ENCODE measurements at places on chromosomes 12 and 14.
A peak's percentile ranks its signal among the peaks of the same experiment; 100 is the strongest.

DNA sequence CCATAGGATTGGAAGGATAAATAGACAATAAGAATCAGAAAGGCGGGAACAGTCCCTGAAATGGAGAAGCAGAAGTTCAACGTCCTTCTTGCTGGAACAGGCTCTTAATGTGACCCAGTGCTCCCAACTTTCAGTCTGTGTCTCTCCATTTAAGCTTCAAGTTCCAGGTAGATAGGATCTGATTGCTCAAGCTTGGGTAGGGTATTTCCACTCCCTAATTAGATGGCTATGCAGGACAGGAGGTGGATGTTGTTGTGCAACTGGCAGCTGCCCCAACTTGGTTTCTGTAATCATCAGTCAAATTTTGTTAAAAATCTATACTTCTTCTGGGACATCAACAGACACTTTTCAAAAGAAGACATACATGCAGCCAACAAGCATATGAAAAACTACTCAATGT lies 266.2 kb downstream of the C12orf75 start:
- no peak for DNase-seq

- no peak for DNase-seq
Observed at GRCh38 chr12:81261508-81262207, 183.8 kb downstream of the ACSS3 start.

- no peak for DNase-seq
Observed at GRCh38 chr14:99758121-99758821, 34.9 kb upstream of the EML1 start.

GRCh38 chr12:1647285-1647669 lies 18.2 kb downstream of the WNT5B start:
- no peak for DNase-seq

DNA sequence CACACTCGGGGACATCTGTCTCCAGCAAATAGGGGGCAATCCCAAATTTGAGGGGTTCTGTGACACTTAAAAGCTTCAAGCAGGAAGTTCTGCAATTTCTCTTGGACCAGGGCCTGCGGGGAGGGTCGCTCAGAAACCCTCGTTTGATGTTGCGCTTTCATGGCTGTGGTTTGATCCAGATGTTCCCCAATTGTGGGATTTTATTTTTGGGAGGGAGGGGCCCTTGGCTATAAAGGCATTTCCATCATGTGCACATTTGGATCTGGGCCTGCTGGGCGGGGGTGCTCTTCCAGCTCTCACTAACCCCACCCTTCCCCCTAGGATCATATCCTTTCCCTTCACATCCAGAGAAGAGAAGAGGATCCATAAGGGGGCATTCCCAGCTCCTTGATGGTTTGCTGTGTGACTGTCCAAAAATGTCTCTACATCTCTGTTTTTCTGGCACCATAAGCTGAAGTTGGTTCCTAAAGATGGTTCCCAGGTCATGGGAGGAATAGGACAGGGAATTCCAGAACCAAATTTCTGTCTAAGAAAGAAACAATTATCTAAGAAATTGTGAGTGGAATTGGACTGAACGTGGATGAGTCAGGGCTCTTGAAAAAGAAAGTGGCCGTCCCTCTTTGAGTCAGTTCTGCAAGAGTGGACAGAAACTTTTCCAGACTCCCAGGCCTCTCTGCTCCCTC lies 47.2 kb downstream of the SMUG1 start:
- no peak for DNase-seq

GRCh38 chr12:19994968-19995367 lies 373.4 kb upstream of the PDE3A start:
- DNase-seq = no peak

GRCh38 chr14:89933002-89933401 lies 21.5 kb downstream of the EFCAB11 start:
- no peak for DNase-seq

- DNase-seq = no peak
Observed at GRCh38 chr12:13591488-13591887, 389.9 kb downstream of the GRIN2B start.

DNA sequence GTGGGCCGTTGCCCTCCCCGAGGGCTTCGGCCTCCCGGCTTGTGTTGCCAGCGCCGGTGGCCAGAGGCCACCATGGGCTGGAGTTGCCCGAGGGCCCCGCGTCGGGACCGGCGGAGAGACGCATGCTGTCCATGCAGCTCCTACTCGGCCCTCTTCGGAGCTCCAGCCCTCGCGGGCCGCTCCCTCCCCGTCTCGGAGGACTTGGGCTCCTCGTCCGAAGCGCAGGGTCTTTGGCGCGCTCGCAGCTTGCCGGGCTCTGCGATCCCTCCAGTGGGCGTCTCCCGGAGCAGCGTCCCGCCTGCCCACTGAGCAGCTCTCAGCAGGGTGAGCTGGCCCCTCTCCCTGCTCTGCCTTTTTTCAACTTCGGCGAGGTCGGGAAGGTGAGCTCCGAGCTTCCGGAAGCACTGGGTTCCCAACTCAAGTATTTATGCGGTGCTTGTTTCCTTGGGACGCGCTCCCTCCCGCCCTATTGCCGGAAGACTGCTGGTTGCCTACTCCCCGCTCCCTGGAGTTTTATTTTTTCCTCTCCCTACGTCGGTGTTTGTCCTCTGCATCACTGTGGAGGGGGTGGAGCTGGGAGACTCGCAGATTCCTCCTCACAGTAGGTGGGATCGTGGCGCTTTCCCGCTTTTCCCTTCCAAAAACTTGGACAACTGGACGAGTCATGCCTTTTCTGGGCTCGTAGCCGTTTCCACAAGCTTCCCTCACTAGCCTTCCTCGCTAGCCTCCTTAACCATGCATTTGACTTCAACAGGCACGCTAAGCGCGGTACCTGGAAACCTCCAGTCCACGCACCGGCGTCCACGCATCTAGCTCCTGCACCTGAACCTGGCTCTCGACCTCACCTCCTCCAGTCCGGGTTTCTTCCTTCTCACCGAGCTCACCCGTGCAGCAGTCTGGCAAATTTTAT lies at the start of gene AVPR1A:
Gene AVPR1A, minus strand, starts transcription at position 489 of the 910 bp plus-strand sequence. Its CDS starts 365 bp downstream, at position 124.
- no peak for DNase-seq

DNA sequence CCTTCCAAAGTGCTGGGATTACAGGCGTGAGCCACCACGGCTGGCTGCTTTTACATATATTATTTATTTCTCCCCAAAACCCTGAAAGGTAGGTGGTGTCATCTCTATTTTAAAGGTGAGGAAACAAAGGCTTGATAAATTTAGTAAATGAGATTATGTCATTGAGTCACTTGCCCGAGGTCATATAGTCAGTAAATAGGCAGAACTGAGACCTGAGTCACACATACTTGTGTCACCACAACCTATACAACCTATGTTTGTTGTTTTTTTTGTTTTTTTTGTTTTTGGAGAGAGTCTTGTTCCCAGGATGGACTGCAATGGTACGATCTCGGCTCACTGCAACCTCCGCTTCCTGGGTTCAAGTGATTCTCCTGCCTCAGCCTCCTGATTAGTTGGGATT lies 12.8 kb downstream of the TSFM start:
- DNase-seq = no peak

DNA sequence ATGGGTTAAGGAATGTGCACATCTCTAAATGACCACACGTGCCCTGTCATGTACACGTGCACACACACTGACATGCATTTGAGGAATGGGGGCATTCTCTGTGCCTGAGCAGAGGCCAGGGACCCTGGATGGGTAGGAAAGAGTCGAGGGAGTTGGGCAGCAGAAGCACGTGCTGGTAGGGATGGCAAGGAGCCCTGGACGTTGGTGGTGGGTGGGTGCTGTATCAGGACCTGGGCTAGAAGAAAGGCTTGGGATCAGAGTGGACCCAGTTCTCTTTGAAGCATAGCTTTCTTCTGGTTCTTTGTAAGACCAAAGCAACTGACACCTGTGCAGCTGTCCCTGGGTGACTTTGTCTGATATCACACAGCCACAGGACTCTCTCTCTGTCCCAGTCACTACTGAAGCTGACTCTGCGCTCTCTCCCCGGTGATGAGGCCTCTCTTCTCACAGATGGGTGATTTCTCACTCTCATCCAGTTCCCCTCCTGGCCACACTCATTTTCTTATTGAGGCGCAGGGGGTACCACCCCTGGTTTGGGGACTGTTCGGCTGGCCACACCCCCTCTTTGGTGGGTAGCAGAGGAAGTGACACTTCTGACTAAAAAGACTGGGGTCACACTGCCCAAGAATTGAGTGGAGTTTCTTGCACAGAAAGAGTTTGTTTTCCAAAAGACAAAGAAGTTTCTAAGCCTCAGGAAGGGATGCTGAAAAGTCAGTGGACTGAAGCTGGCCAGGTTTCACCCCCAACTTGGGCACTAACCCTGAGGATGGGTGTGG lies 171.7 kb upstream of the RTL1 start:
- no peak for DNase-seq

DNA sequence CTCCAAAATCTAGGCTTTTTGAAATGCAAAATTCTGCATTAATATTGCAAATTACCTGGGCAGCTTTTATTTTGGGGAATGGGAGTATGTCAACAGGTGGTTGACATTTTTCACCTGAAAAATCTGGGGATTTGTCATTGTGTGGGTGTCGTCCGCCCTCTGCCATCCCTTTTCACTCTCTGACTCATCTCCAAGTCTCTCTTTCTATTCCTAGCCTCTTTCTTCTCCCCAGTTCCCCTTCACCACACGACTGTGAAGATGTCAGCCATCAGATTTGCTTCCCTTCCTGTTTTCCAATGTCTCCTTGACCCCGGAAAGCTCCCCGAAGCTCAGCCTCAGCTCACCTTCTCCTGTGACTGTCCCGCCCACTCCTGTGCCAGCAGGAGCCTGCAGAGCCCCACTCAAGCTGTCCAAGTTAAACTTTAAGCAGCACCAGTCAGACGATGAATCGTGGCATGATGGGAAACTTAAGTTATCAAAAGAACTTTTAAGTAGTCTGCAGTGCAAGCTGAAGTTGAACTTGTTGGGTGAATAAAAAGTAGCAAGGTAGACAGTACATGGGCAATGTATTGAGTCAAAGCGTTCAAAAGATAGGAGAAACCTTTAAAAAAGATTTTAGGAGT lies 590.2 kb downstream of the VRK1 start:
- no peak for DNase-seq

GRCh38 chr12:13891902-13892301 lies 89.5 kb downstream of the GRIN2B start:
- no peak for DNase-seq

- peak; percentile 100 for DNase-seq
Observed at GRCh38 chr14:91060351-91061055, at the start of gene RPS6KA5. Gene RPS6KA5, minus strand, starts transcription at chr14:91060641. Its CDS starts 207 bp downstream, at chr14:91060434.

DNA sequence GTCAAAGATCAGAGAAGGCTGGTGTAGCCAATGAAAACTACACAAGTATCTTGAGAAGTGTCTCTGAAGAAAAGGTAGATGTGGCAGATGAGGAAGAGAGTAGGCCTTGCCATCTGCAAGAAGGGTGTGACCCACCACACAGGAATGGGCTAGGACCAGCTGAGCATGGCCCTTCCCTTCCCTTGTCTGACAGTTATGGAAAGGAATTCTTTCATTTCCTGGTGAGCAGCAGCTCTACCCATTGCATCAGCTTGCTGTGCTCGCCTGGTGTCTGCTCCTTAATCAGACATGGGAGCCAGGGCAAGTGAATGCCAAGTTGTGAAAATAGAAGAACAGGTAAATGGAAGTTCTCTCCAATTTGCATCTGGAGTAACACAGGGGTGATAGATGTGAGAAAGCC lies 145.2 kb upstream of the KRR1 start:
- DNase-seq = no peak

DNA sequence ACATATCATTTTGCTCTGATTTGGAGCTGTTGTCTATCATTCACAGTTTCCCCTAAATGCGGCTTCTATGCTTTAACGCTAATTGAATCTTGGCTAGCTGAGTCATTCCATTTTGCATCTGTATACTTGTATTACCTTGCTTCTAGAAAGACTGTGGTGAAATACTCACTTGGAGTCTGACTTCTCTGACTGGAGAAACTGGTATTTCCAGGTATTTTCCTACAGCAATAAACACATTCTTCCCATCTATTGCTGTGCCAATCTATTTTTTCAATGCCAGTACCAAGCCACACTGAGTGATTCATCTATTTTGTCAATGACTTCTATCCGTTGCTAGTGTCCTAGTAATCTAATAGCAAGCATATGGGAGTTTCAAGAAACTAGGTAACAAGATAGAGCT lies 76.0 kb upstream of the ST8SIA1 start:
- DNase-seq = no peak

- DNase-seq = no peak
Observed at GRCh38 chr12:113665457-113665856, 193.8 kb upstream of the LHX5 start.

GRCh38 chr14:58560208-58560607 lies 77.6 kb upstream of the DACT1 start:
- no peak for DNase-seq

DNA sequence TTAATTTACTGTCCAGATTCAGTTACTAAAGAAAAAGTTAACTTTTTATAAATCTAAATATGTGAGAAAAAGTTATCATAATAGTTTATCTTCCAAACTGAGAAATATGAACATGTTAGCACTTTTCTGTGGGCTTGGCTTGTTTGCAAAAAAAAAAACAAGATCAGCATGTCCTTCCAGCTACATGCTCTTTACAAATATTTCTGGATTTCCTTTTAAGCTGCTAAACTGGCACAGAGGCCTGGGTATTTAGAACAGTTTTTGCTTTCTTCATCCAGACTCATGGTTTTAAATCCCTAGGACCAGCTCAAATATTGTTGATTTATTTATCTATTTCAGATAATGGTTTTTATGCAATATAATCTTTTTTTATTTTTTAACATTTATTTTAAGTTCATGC lies 1444.5 kb upstream of the FLRT2 start:
- DNase-seq = no peak

DNA sequence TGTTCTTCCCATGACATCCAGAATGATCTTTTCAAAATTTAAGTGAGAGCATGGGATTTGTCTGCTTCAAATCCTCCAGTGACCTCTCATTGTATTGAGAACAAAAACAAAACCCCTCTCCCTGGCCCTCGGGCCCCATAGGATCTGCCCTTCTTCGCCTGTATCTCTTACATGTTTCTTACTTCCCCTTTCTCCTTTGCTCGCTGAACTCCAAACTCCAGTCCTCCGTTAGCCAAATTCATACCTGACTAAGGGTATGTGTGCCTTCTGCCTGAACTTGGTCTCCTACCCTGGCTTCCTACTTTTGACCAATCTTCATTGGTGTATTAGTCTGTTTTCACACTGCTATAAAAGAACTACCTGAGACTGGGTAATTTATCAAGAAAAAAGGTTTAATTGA lies 13.2 kb upstream of the TSPAN11 start:
- DNase-seq = no peak

- no peak for DNase-seq
Observed at GRCh38 chr14:74289801-74290200, 12.9 kb downstream of the ABCD4 start.

DNA sequence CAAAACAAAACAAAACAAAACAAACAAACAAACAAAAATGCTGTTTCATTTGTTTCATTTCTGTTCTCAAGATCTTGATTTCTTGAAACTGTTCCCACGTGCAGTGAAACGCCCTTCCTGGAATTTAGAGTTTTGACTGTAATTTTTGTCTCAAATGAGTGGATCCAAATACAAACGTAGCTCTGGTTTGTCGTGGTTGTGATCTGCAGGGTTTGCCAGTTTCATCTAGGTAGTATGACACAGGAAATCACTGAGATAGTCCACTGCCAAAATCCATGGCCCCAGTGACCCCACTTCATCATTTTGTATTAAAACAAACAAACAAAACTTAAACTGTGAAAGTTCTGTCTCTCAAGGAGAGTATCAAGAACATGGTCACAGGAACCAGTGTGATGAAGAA lies 838.6 kb downstream of the BCL11B start:
- DNase-seq = no peak

Data from stimulated activated CD8-positive, alpha-beta memory T cell treated with anti-CD3 and anti-CD28 coated beads, Interleukin-15, amount 100 ng/mL, for 48 hours (primary cell).